ENCODE measurements at places on chromosomes 4 and X.

DNA sequence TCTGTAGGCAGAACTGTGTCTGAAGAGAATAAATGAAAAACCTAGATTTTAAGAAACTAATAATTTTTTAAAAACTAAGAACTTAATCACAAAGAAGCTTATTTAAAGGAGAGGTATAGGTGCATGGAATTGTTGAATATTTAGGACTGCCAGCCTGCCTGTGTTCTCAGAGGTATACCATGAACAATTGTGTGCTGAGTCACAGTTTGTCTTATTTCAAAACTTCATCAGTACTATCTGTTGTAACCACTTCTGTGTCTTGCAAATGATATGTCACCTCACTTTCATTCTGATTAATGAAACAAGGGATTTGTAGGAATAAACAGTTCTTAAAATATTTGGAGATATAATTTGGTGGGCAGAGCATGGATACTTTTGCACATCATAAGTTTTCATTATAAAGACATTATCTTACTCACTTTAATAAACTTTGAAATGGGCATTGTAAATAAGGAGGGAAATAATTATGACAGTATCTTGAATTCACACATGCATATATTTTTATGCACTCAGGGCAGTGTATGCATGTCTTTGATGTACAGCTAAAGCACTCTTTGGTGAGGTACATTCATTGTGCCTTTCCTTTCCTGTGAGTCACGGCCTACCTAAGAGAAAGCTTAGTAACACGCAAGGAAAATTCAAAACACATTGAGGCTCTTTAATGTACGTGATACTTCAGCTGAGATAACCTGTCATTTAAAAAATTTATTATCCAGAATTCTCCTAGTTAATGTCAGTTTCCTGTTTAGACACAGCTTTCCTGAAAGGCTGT, 31.7 kb downstream of the STOX2 start:
- DNase-seq: no peak

GRCh38 chr4:139736661-139737060, 71.0 kb downstream of the MGST2 start:
- DNase-seq: no peak

- DNase-seq: no peak
Measured at GRCh38 chrX:11214346-11215190, 78.6 kb upstream of the AMELX start.

- no peak for DNase-seq
Measured at GRCh38 chr4:179695175-179695574, 2252.9 kb upstream of the AGA start.
